ENCODE measurements at places on chromosomes 2 and 18.

DNA sequence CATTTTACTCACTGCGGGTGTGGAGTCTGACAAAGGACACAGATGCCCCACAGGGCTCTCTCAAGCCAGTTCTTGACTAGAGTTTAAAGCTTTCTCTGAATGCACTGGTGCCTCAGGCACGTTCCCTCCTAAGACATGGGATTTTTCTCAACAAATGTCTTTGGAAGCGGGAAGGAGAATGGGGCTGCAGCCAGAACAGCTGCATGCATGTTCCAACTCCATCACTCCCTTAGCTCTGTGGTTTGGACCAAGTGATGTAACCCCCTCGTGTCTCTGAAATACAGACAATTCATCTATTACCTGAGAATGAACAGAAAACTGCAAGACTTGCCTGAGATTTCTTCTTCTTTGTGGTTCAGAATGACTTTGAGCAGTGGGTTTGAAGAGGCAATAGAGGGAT, 141.7 kb upstream of the SERPINE2 start:
- DNase-seq: no peak

DNA sequence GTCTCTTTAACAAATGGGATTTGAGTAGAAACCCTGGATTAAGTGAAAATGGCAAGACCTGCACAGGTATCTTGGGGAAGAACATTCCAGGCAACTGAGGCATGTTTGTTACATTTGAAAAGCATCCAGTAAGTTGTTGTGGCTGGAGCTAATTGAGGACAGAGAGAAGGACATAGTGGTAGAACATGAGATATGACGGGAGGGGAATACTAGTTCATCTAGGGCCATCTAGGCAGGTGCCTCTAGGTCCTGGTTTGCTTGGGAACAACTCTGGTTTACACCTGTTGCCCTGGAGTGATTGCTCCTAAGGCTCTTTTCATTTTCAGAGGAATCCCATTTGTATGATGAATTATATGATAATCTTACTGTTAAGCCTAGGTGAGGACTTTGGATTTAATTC, 19.7 kb upstream of the CCDC141 start:
- DNase-seq: no peak

- no peak for DNase-seq
Observed at GRCh38 chr18:48046843-48047242, 116.4 kb upstream of the SMAD2 start.

GRCh38 chr2:158507679-158508078, 50.9 kb downstream of the PKP4 start:
- no peak for DNase-seq

DNA sequence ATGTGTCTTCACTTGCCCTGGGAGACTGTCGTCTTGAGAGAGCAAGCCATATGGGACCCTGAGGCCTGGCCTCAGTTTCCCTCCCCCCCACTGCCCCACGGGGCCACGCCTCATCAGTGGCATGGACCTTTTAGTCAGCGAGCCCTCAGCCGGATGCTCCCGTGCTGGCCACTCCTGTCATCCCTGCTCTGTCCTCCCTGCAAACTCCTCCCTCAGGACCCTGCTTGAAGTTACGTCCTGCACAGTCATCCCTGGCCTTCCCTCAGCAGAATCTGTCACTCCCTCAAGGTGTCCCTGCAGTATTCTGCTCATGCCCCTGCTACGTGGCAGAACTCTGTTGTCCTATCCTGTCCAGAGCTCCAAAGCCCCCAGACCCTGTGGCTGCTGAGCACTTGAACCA, 265.1 kb downstream of the NEDD4L start:
- no peak for DNase-seq

- no peak for DNase-seq
Observed at GRCh38 chr2:241373446-241373845, 17.4 kb downstream of the FARP2 start.

- no peak for DNase-seq
Observed at GRCh38 chr18:24231773-24232735, 93.2 kb downstream of the CABYR start.

DNA sequence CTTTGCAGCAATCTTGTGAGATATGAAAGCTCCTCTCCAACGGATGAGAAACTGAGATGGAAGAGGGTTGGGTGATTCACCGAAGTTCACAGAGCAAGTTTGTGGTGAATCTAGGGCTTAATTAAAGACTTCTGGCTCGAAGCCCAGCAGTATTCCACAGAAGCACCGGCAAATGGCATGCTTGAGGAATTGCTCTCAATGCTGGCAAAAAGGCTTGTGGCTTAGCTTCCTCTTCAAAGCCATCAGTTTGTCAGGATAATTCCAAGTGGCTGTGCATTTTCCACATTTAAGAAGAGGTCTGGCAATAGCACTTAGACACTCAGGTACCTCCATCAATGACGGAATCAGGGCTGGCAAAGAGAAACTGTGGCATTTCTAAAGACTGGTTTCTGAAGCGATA, 98.7 kb upstream of the SLC66A3 start:
- no peak for DNase-seq

DNA sequence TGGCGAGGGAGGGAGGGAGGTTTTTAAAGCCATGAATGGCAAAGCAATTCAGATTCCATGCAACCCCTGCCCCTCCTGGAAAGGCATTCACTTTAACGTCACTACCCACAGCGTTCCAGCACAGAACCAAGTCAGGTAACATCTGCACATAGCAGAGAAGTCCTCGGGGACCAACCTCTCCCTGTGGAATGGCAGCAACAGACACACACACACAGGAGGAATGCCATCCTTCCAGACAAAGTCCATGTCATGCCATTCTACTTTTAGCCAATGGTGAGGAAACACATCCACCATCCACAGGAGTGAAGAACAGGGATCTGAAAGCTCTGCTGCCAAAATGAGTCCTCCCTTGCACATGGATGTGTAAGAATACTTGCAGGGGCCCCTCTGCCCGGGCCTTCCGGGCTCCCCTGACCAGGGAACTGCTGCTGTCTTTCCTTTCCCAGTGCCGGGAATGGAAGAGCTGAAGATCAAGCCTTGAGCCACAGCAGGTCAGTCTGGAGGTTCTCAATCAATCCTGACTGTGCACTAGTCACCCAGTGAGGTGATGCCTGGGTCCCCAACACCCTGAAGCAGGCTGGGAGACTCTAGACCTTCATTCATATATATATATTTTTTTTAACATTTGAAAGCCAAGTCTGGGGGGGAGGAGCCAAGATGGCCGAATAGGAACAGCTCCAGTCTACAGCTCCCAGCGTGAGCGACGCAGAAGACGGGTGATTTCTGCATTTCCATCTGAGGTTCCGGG, 63.7 kb downstream of the UXS1 start:
- no peak for DNase-seq

DNA sequence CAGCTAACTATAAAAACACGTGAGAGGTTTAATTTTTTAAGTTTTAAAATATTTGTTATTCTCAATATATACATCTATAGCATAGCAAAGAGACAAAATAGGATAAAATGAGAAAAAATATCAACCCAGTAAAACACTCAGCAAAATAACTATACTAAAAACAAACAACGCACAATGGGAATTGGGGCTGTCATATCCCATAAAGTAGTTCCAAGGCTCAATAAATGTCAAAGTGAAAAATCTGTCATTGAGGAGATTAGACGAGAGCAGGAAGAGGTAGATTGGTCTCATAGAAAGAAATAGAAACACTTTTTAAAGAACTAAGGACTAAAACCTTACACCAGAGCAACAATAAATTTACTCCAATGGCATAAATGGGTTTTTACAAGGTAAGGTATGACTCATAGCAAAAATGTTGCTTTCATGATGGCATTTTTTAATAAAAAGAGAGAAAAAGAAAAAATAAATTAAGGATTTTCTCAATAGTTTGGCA, 153.7 kb downstream of the EVA1A start:
- no peak for DNase-seq

GRCh38 chr18:46466234-46467160, 190.5 kb downstream of the LOXHD1 start:
- DNase-seq: no peak

DNA sequence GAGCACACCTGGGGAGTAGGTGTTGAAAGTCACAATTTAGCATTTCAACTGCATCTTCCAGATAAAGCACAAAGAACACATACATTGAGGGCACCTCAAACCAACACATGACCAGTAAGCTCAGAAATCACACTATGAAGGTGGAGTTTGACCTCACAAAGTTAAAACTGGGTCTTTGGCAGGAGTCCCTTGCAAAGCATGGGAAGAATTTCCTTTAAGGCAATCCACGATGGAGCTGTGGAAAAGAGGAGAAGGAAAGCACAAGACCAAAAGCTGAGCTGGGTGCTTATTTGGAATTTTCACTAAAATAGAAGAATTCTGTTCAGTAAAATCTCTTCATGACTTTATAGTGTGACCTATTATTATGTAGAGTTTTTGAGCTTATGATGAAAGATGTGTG, 212.9 kb upstream of the APCDD1 start:
- DNase-seq: no peak

DNA sequence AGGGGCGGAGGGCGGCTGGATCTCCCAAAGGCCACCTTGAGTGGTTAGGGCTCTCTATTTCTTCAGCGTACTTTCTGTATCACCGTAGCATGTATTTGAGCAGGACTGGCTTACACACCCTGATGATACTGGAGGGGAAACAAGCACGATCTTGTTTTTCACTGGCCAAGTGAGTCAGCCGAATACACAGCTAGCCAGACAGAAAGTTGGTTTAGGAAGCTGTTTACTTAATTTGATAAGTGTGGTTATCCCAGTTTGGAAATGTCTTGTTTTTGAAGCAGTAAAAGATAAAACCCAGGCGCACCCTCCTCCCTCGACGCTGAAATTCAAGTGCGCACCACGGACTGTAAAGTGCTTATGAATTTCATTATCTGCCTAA, 582 bp downstream of the RIOK3 start:
- DNase-seq: peak; percentile 46

DNA sequence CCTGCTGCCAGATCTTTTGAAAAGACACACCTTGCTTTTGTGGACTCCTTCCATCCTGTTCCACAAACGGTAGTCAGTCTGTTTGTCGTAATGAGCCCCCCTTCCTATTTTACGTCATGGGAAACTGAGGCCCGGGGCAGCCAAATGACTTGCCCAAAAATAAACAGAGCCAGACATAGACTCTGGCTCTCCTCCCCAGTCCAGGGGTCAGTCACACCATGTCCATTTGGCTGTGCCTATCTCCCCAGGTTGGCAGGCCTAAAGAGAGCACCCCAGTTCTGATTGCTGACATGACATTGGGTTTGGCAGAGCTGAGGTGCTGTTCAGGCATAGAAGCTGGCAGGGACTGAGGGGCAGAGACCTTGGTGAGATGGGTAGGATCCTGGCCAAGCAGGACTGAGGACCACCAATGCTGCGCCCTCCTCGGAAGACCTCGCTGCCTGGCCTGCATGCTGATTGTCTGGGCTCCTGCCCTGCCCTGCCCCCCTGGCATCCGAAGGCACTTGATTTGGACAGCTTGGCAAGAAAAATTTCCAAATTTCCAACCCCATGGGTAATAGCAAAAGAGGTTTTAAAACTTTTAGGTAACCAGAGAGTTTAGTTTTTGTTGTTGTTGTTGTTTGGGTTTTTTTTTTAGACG, 335.4 kb downstream of the DYSF start:
- DNase-seq: no peak

GRCh38 chr18:3177902-3178687, 41.7 kb downstream of the MYOM1 start:
- peak; percentile 98 for DNase-seq

- peak; percentile 66 for DNase-seq
Observed at GRCh38 chr18:76351961-76352581, 143.0 kb downstream of the ZNF516 start.

- DNase-seq: peak; percentile 13
Observed at GRCh38 chr2:209579230-209579749, 155.4 kb downstream of the MAP2 start.

- DNase-seq: no peak
Observed at GRCh38 chr18:74914648-74915047, 294.3 kb downstream of the PTGR3 start.

- no peak for DNase-seq
Observed at GRCh38 chr2:190334479-190335224, 8.7 kb upstream of the INPP1 start.

DNA sequence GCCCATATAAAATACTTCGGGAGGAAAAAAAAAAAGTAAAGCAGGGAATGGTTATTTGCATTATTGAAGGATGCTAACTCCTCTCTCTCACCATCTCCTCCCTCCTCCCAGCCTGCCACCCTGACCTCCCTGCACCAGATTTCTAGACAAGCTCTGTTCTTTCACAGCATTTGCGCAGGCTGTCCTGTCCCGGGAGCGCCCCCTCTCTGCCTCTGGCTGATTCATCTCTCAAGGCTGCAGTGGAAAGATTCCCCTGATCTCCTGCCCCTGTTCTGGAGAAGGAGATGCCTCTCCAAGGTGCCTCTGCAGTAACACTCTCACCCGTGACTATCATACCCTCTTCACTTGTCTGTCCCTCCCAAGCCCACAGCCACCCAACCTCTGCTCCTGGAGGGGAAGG, 38.5 kb downstream of the COL4A4 start:
- DNase-seq: no peak

GRCh38 chr2:55923091-55923981, at the start of gene EFEMP1:
TSS of gene EFEMP1 (minus strand) at chr2:55923782. CDS start at chr2:55922440, 1,342 bp downstream.
- DNase-seq: no peak

DNA sequence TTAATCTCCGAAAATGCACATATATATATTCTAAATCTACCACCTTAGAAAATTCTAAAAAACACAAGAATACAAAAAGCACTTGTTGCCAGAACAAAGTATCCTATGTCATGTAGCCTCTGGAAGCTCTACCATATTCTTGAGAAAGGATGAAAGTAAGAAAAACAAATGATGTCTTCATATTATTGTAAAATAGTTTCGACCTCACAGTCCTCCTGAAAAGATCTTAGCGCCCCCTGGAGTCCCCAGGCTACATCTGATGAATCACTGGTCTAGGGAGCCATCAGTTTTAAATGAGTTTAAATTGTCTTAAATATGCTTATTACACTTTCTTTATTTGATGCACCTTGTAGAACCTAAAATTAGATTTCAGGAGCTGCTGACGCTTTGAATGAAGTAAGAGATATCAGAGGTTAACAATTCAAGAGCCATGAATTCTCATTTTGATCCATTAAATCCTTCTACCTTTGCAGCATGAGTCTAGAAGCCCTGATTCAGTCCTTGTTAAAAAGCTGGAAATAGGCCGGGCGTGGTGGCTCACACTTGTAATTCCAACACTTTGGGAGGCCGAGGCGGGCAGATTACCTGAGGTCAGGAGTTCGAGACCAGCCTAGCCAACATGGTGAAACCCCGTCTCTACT, 138.8 kb downstream of the MCFD2 start:
- DNase-seq: peak; percentile 76

GRCh38 chr2:109208071-109208950, 79.3 kb downstream of the SH3RF3 start:
- no peak for DNase-seq
